Esophagus squamous epithelium (tissue), 5 donors: ENCODE measurements at places on chromosomes 5 and 9. TPM values are rescaled to one million over a fixed set of nuclear protein-coding genes. Genes with fewer than 3 reads are reported as not detected.

- H3K36me3 ChIP-seq, result peaks cover 7% of the 10 kb centered on the region
- H3K27me3 ChIP-seq, result no peaks in the 10 kb centered on the region
- H3K4me3 ChIP-seq, result peak overlapping the region; percentile 98
Observed at GRCh38 chr9:128190516-128191405, 611 bp downstream of the CIZ1 start.

The RGS7BP gene
- 1.7 TPM for total RNA-seq

The CDH9 gene
- total RNA-seq, result not detected

DNA sequence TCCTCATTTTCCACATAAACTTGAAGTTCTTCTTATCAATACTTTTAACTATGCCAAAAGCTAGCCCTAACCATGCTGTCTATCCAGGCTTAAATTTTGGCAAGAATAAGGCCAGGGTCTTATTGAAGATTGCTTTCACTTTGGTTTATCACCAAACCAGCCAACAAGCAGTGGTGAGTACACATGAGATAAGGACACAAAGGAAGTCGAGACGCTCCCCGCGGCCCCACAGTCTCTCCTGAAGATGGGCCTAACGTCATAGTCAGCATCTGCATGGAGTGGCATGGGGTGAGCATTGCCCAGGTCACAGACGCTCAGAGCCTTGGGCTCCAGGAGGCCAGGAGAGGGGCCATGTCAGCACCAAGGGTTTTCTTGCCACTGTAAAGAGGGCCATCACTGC lies 80.3 kb downstream of the ATPSCKMT start:
- H3K27ac ChIP-seq, result no peak overlapping the region
- H3K36me3 ChIP-seq, result no peaks in the 10 kb centered on the region

DNA sequence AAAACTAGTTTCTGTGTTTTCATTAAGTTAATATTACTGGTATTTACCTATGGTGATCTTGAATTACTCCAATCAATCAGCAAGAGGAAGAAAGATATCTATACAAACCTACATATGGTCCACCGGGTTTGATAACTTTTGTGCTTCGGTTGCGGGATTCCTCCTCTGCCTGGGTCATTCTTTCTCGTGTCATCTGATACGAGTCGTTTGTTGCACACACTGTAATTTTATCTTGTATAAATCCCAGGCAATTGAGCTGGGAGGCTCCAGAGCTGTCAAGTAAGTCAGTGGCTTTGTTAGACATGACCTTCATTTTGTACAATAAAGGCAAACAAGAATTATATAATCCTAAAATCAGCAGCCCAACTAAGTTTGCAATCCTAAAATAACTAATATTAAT lies 48.0 kb downstream of the ELL2 start:
- no peaks in the 10 kb centered on the region for H3K27me3 ChIP-seq
- DNase-seq, result no peak
- H3K4me3 ChIP-seq, result no peak overlapping the region
- H3K36me3 ChIP-seq, result no peaks in the 10 kb centered on the region

DNA sequence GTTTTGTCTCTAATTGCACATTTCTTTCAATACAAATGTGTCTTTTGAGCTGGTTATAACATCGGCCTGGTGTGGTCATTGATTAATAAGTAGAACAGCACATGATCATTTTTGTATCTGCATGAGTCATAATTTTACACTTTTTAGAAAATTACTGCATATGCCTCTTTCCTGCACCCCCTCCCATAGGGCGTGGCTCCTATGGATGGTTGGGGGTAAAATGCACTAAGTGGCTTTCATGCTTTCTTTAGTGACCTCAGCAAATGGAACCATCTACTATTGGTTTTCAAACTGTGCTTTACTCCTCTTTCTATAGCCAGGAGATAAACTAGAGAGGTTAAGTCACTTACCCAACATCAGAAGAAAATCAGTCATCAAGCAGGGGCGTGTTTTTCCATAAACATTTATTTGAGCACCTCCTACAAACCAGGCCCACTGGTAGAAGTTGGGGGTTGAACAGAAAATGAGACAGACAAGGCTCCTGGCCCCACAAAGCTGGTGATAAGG lies 3.8 kb downstream of the ANXA6 start:
- H3K27ac ChIP-seq, result no peak overlapping the region
- DNase-seq, result no peak
- no peaks in the 10 kb centered on the region for H3K27me3 ChIP-seq
- H3K4me1 ChIP-seq, result peaks cover 56% of the 10 kb centered on the region
- no peak overlapping the region for H3K4me3 ChIP-seq
- no peaks in the 10 kb centered on the region for H3K36me3 ChIP-seq

The PCDHA4 gene
- total RNA-seq, result 0.35 TPM

The UBE2QL1 gene
- 1.5 TPM for total RNA-seq

DNA sequence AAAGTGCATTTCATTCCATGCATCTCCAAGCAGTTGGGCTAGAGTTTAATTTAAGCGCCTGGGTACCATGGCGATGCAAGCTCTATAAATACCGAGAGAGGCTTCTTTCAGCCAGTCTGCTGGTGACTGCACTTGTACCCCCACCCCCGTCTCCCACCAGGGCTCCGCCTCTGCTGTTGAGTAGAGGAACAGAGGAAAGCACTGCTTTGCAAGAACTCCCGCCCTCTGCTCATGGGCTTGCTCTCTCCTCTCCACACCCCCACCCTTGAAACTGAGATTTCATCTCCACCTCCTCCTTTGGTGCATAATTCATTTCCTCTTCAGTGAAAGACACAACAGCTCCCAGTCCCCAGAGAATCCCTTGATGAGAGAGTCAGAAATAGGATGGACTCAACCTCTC lies 5.1 kb upstream of the WWC1 start:
- H3K36me3 ChIP-seq, result no peaks in the 10 kb centered on the region
- H3K4me1 ChIP-seq, result no peaks in the 10 kb centered on the region
- no peaks in the 10 kb centered on the region for H3K27me3 ChIP-seq
- H3K4me3 ChIP-seq, result no peak overlapping the region
- no peak for DNase-seq

The TAF11L5 gene
- total RNA-seq, result not detected

DNA sequence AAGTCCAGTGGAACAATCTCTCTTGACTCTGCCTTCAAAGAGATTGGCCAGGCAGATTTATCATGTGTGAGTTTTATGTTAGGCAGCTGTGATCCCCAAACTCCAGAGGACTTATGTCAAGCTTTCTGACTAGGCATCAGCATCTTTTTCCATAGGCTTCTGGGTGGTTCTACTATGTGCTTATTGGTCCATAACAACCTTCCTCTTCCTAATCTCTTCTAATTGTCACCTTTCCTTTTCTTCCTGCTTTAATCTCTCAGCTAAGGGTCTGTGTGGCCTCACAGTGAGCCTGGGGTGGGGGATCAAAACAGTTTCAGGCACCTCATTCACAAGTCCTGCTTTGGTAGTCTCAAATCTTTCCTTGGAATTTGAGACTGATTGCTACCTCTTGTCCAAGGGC lies 170.9 kb upstream of the CHD1 start:
- H3K27ac ChIP-seq, result no peak overlapping the region
- H3K27me3 ChIP-seq, result no peaks in the 10 kb centered on the region
- H3K4me3 ChIP-seq, result no peak overlapping the region
- H3K36me3 ChIP-seq, result no peaks in the 10 kb centered on the region
- H3K4me1 ChIP-seq, result no peaks in the 10 kb centered on the region

DNA sequence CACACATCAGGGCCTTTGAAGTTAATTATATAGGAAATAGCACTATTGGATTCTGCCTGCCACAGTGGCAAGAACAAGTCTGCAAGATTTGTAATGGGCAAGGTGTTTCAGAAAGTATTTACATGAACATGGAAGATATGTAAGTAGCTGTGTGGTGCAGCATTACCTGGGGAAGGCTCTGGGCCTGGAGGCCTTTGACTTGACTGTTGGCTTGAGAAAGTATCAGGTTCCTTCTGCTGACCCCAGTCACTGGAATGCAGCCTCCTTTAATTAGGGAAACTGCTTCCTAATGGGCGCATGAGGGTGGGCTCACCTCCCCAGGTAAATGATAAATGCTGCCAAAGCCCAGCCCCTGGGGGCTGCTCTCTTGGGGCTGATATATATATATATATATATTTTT lies 102.7 kb downstream of the GALNT10 start:
- H3K4me1 ChIP-seq, result no peaks in the 10 kb centered on the region
- H3K27ac ChIP-seq, result no peak overlapping the region
- no peaks in the 10 kb centered on the region for H3K27me3 ChIP-seq
- peaks cover 7% of the 10 kb centered on the region for H3K36me3 ChIP-seq
- DNase-seq, result no peak

DNA sequence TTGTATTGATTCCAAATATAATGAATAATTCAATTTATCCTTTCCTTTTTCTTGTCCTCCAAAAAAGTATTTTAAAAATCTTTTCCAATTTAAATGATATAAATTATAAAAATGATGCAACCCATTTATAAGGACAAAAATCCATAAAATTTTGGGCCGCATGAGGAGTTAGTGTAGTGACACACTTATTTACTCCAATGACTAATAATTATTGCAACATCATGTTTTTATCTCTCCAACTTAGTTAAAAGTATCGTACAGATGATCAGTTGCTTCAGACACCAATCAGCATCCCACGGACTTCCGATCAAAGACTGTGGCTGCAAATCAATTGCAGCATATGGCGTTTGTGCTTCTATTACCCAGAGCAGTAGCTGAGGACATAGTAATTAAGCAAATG lies 58.6 kb downstream of the HTR4 start:
- H3K4me1 ChIP-seq, result no peaks in the 10 kb centered on the region
- no peaks in the 10 kb centered on the region for H3K36me3 ChIP-seq
- H3K27ac ChIP-seq, result no peak overlapping the region

The CDO1 gene
- 6.7 TPM for total RNA-seq

- DNase-seq, result no peak
- H3K36me3 ChIP-seq, result no peaks in the 10 kb centered on the region
- H3K27ac ChIP-seq, result peak overlapping the region; percentile 2
- H3K27me3 ChIP-seq, result no peaks in the 10 kb centered on the region
- no peak overlapping the region for H3K4me3 ChIP-seq
Observed at GRCh38 chr5:178496642-178497041, 93.6 kb downstream of the COL23A1 start.

GRCh38 chr9:28121366-28121765 lies 548.1 kb upstream of the C9orf72 start:
- no peak for DNase-seq
- H3K27me3 ChIP-seq, result no peaks in the 10 kb centered on the region
- no peak overlapping the region for H3K4me3 ChIP-seq
- no peaks in the 10 kb centered on the region for H3K36me3 ChIP-seq
- no peak overlapping the region for H3K27ac ChIP-seq
- peaks cover 11% of the 10 kb centered on the region for H3K4me1 ChIP-seq

DNA sequence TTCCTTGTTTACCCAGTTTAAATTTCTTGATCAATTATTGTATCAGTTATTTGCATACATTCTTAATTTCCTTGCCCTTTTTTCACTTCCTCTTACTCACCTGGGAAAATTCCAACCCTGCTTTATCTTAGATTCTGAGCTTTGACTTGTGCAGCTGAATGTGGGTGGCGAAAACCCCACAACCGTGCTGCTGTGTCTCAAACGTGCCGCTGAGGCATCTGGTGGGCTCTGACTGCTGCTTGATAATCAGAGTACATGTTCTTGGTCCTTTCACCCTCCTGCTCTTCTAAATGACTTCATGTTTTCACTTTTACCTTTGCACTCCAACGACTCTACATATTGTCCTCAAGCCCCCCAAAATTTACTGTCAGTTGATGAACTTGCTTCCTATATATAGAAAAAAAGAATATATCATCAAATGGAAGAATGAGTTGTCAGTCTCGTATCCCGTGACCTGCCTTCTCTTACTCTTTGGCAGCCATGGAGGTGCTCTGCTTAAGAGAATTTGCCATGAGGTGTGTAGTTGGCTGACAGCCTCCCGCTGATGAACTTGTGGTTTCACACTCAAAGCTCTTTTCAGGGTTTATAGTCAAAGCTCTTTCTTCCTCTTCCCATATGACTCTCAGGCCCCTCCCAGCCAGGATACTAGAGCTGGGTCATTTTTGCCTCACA lies 14.0 kb upstream of the JAK2 start:
- H3K4me3 ChIP-seq, result no peak overlapping the region
- H3K4me1 ChIP-seq, result no peaks in the 10 kb centered on the region
- no peaks in the 10 kb centered on the region for H3K27me3 ChIP-seq
- H3K36me3 ChIP-seq, result no peaks in the 10 kb centered on the region
- H3K27ac ChIP-seq, result no peak overlapping the region

The CEP78 gene
- total RNA-seq, result 8.6 TPM

DNA sequence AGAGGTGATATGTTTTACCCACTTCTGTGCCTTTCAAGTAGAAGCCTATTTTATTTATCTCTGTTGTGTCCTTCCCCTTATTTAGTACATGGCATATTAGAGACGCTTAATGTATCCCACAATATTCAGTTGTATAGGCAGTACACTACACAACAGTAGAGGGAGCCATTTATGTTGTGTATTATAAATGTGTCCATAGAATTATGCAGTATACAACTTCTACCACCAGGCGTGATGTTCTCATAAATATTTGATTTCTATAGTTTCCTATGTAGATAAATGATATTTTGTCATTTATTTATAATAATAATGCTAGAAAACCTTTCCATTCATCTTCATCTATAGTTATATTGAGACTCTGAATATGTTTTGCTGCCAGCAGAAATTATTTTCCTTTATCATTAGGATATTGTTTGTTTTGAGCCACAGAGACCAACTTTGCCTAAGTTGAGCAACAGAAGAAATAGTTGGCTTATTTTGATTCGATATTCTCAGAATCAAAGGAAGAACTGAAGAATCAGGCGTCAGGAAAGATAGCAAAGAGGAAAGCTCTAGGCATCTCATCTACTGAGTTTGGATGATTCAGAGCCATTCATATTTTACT lies 81.7 kb downstream of the ADAMTS19 start:
- DNase-seq, result no peak
- H3K4me3 ChIP-seq, result no peak overlapping the region
- no peaks in the 10 kb centered on the region for H3K27me3 ChIP-seq
- H3K4me1 ChIP-seq, result no peaks in the 10 kb centered on the region
- H3K36me3 ChIP-seq, result no peaks in the 10 kb centered on the region
- no peak overlapping the region for H3K27ac ChIP-seq

GRCh38 chr5:113387844-113388243 lies 46.9 kb downstream of the TSSK1B start:
- H3K27ac ChIP-seq, result no peak overlapping the region
- H3K27me3 ChIP-seq, result no peaks in the 10 kb centered on the region
- H3K36me3 ChIP-seq, result no peaks in the 10 kb centered on the region
- H3K4me3 ChIP-seq, result no peak overlapping the region
- H3K4me1 ChIP-seq, result no peaks in the 10 kb centered on the region
- no peak for DNase-seq

The DYNC2I2 gene
- total RNA-seq, result 39.7 TPM

DNA sequence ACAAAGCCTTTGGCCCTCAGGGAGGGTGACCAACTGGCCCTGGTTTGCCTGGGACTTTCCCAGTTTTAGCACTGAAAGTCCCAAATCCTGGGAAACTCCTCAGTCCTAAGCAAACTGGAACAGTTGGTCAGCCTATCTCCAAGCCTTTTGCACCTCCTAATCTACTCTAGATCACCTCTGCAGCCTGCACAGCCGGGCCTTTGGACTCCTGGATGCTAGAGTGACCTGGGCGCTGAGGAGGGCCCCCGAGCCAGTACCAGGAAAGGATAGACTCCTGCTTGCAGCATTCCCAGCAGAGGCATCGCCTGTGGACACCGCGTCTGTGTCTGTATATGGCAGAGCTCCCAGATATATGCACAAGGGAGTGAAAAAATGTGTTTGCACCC lies 15.1 kb downstream of the IRF1 start:
- H3K4me1 ChIP-seq, result peaks cover 24% of the 10 kb centered on the region
- no peaks in the 10 kb centered on the region for H3K36me3 ChIP-seq
- no peaks in the 10 kb centered on the region for H3K27me3 ChIP-seq
- DNase-seq, result no peak
